B cell (primary cell): ENCODE measurements at places on chromosomes 7 and 10. TPM values are rescaled to one million over a fixed set of nuclear protein-coding genes. Genes with fewer than 3 reads are reported as not detected.

GRCh38 chr10:17435953-17436352 is 18.4 kb downstream of the ST8SIA6 start:
- DNase-seq: no peak

- no peak for DNase-seq
These were observed 80.1 kb downstream of the MTERF1 start for GRCh38 chr7:91800389-91800788.

GRCh38 chr10:59079386-59080226 is 96.8 kb upstream of the PHYHIPL start:
- DNase-seq: no peak

GRCh38 chr10:132861884-132862461 is 76.0 kb upstream of the NKX6-2 start:
- no peak for DNase-seq

DNA sequence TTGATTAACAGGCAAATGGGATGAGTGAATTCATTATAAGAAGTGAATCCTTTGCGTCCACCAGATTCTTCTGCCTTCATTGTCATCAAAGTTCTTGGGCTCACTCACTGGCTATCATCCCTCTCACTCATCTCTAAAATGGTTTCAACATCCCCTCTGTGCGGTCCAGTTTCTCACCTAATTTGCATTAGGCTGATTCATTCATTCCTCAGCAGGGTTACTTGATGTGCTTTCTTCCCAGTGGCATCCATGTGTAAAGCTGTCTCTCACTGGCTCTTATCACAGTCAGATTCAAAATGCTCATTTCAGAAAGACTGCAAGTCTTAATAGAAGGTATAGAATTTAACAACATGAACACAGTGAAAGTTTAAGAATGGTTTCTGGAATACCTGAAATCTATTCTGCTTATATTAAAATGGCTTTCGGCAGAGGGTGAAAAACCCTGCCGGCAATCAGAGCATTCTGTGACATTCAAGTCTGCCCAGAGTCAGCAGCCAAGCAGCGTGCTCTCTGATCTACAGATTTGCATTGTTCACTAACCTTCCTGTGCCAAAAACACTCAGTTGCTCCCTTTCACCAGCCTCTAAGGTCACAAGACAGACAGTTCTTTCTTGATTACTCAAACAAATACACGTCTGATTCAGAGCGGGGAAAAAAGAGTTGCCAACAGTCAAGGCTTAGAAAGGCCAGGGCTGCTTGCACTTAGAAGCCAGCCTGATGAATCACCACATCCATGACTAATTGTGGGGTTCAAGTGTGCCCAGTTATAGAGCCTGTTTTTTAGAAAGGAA is 106.7 kb downstream of the TES start:
- DNase-seq: no peak

DNA sequence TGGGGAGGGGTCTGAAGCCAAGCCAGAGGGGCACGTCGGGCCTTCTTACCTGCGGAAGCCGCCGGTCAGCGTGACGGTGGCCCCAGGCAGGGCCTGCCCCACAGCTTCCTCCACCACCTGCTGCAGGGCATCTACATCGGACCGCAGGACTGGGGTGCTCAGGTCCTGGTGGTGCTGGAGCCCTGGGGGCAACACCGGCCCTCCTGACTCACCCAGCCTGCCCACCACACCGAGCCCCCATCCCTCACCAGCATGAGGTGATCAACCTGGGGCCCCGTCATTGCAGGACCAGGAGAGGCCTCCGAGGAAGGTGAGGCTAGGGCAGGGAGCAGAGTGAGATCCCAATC is 8.0 kb downstream of the POLM start:
- no peak for DNase-seq

DNA sequence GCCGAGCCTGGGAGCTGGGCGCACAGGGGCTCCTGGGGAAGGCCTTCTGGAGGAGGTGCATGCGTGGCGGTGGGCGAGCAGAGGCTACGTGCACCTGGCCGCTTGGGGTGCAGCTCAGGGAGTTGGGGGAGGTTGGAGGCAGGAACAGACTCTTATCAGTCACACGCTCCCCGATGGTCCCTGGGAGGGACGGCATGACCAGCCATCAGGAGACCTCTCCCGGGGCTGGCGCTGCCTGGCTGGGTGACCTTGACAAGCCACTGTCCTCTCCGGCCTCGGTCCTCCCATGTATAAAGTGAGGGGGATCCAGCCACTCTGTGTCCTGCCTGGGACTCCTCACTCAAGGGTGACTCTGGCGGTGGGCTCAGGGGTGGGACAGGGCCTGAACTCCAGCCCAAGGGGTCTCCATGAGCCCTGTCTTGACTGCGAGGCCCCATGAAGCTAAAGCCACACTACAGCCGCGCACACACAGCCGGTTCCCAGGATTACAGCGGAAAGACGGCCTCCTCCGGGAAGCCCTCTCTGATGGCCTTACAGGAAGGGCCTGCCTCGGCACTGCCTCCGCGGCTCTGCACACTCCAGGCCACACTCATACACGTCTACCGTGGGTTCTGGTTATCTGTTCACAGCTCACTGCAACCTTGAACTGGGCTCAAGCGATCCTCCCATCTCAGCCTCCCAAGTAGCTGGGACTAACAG is 2.3 kb downstream of the TMEM184A start:
- DNase-seq: no peak

- no peak for DNase-seq
These were observed 217.4 kb upstream of the PPP2R2D start for GRCh38 chr10:131683281-131683861.

GRCh38 chr10:86393362-86393761 is 26.8 kb upstream of the GRID1 start:
- no peak for DNase-seq

DNA sequence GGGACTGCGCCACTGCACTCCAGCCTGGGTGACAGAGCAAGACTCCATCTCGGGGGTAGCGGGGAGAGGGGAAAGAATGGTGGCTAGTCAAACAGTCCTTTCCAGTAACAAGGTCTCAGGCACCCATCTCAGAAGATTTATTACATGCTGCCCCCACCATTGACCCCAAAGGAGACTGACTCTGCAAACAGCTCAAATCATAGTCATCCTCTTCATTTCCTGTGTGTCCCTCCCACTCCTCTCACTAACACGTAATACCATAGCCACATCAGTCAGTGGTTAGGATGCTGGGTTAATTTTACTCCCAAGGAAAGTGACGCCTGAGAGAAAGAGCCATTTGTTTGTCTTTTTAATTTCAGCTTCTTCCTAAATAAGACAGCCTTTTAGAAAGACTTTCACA is 56.6 kb upstream of the BET1 start:
- DNase-seq: no peak

DNA sequence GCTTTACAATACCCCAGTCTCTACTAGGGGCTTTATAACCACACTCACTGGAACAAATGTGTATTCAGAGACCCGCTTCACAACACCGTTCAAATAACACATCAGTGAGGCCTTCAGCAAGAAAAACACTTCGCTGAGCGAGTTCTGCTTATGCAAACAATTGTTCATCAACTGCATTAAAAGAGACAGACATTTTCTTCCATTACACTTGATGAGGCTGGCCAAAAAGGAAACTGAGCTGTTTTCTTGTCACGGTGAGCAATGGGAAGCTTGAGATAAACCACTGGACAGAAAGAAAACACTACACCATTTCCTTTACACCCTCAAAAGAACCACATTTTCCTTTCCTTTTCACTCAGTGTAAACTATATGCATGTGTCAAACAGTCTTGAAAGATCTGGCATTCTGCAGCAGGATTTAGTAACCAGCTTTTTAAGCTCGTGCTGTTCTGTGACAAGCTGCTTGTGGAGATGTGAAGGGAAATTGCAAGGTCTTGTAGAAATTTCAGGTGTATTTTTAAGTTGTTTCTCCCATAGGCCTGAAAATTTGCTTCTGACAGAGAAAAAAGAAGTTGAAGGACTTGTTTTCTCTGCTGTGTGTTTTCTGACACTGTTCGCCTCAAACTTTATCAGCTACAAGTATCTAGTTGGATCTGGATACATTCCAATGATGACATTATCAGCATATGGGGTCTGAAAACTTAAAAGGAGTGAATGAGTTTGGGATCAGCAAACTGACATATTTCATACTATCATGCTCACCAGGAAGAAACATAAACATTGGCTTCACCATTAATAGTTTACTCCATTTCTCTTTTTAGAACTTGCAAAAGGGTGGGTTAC is 693.1 kb downstream of the PARD3 start:
- DNase-seq: no peak

DNA sequence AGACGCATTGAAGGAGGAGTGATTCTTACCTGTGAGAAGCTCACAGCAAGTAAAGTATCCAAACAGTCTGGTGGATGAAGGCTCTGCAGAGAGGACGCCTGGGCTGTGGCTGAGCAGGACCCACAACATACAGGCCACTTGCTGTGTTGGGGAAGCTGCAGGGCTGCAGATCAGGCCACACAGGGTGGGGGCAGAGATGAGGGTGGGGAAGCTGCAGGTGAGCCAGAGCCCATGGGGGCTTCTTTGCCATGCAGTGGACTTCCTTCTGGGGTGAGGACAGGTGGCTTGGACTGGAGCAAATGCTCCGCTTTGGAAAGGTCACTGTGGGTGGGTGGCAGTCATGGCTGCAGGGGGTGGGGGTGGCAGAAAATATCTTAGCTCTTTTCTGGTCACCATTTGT is 214.8 kb downstream of the GLRX3 start:
- no peak for DNase-seq

GRCh38 chr10:33164060-33164709 is 170.3 kb downstream of the NRP1 start:
- no peak for DNase-seq

DNA sequence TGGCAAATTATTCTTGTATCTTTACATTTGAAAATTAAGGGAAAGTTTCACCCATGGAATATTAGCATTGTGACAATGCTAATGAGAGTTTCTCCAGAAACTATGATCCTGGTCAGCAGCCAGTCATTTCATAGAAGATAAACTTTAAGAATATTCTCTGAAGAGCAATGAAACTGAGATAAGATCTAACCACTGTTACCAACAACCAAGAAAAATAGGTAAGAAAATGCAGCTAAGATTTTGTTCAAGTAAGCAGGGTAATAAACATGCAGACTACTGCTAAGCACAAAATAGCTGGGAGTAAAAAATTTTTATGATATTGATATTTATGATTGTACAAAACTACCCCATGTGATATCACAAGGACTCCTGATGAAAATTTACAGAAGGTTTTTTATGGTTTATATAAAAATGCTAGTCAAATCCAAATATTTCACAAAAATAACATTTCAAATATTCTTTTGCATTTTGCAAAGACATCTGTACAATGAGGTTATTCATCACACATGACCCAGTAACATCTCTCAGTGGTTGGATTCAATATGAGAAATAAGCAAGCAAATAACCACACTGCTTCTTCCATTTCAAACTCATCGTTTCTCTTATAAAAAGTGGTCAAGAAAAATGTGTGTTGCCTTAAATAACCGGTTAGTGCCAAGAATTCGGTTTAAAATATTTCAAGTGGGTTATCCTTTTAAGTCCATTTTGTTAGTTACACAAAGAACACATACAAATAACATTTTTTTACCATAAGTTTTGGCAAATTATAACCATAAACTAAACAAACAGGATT is 251.6 kb downstream of the DIP2C start:
- no peak for DNase-seq

DNA sequence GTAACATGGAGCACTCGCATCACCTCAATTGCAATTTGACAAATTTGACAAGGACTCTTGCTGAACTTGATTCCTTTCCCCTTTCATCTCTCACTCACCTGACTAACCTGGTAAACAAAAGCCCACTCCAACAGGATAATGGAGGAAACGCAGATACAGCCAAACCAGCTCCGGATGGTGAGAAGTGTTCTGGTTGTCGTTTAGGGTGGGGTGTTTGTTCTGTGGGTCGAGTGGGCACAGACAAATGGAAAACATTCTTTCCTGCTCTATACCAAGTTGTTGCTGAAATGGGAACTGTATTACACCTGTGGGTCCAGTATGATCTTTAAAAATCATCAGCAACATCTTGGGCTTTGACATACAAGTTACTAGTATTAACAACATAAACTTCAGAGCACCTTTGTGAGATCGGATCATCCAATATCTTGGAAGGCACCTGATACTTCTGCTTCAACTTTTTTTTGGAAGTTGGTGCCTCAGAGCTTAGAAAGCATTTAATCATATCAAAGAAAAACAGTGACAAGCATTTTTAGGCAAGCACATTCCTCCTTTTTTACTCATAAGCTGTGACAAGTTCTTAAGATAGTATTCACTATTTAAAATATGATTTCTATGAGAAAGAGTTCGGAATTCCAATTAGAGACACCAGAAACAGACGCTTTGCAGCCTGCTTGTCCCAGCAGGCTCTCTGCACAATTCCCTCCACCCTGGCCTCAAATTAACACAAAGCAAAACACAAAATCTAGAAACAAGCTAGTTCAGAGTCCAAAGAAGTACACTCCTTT is 58.1 kb downstream of the CCDC186 start:
- no peak for DNase-seq

The PON3 gene
- not detected in 2 replicates for total RNA-seq

The DKK1 gene
- not detected in 2 replicates for total RNA-seq

The ALOX5 gene
- total RNA-seq: 351 and 354 TPM in 2 replicates

The UCMA gene
- not detected in 2 replicates for total RNA-seq

The GCK gene
- 0.22 and 0.87 TPM in 2 replicates for total RNA-seq

The SLC26A4 gene
- 0.05 and 0.29 TPM in 2 replicates for total RNA-seq

The DENND2A gene
- not detected in 2 replicates for total RNA-seq

The PNLIPRP2 gene
- not detected in 2 replicates for total RNA-seq

The CDHR3 gene
- total RNA-seq: 0.34 and 1.1 TPM in 2 replicates

The SPDYE2 gene
- total RNA-seq: 0.47 and 0.58 TPM in 2 replicates

The TMEM213 gene
- total RNA-seq: not detected in 2 replicates

The TBRG4 gene
- total RNA-seq: 111 and 116 TPM in 2 replicates
